ENCODE measurements at places on chromosomes 3 and 15.

- no peak for DNase-seq
These were observed 39.5 kb downstream of the TMEM40 start for GRCh38 chr3:12719541-12719940.

DNA sequence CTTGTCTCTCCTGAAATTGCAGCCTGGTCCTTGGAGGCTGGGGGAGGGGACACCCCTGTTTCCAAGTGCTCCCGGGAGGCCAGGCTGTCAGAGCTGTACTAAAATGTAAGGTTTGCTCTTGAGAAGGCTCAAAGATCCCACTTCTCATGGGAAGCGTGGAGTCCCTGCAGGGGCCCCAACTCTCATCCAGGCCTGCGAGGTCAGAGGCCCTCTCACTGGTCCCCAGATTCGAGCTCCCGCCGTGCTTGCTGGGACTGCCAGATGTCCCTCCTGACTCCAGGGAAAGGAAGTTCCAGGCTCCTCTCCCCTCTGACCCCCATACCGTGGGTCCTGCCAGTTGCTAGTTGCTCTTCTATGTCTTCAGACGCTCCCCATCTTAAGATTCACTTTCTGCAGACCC, 14.5 kb upstream of the ANPEP start:
- no peak for DNase-seq

DNA sequence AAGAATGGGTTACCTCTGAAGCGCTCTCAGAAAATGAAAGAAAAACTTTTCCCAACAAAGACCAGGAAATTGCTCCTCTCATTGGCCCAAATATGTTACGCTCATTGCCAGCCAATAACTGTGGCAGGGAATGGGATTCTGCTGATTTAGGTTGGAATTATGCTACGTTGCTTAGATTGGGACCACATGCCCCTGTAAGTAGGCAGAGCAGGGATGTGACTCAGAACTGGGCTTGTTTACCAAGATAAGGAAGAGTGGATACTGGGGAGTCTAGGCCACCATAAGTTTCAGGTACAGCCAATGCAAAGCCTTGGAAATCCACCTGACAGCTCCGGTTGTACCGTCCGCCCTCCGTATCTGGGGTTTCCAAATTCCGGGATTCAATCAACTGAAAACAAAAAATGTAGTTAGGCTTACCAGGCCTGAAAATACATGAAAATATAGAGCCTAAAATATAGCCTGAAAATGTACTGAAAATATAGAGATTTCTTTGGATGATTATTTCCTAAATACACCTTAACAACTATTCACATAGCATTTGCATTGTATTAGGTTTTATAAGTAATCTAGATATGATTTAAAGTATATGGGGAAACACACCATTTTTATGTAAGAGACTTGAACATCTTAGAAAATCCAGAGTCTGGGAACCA, 1.5 kb upstream of the TCF12 start:
- no peak for DNase-seq

DNA sequence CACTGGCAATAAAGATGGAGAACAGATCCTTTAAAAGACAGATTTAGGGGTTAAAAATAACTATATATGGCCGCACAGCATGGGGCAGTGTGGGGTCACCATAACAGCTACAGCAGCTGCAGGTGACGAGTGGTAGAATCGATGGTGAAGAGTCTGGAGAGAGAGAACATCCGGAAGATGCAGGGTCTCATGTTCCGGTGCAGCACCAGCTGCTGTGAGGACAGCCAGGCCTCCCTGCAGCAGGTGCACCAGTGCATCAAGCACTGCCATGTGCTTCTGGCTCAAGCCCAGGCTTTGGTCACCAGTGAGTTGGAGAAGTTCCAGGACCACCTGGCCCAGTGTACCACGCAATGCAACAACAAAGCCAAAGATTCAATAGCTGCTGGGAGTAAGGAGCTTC, 93.7 kb upstream of the IMPG2 start:
- DNase-seq, result no peak

- DNase-seq, result no peak
These were observed 11.6 kb downstream of the ZXDC start for GRCh38 chr3:126464093-126464492.

- DNase-seq, result no peak
These were observed 99.3 kb downstream of the LRRK1 start for GRCh38 chr15:101018450-101018849.

DNA sequence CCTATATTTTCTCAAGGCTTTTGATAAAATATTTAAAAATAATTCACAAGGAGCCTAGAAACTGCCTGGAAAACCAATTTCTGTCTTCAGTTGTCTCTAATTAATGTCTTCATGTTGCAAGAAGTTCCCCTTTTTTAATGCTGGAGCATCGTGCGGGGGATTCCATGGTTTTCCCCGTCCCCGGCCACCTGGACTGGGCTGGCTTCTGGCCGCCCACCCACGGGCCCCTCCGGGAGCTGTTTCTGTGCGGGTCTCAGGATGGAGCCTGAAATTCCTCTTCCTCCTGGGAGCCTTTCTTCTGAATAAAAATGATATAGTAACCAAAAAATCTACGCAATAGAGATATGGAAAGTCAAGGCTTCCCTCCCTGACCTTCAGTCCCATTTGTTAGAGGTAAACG, 8.1 kb upstream of the LRRK1 start:
- DNase-seq, result no peak

- DNase-seq, result no peak
These were observed 2.0 kb upstream of the TMED3 start for GRCh38 chr15:79308874-79309273.

DNA sequence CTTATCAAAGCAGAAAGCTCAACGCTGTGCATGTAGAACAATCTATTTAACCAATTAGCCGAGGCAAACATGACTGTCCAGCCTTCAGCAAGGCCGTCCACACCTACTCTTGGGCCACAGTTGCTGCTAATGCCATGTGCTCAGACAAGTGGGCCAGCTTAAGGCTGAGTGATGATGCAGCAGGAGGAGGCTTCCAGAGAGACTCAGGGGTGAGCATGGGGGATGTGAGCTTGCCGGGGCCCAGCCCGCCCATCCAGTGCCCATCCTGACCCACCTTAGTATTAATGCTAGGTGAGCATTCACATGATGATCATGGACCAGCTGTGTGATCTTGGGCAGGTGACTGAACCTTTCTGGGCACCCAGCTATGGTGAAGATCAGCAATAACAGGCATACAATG, 150.1 kb downstream of the TPRA1 start:
- DNase-seq, result no peak

GRCh38 chr3:189597918-189598317, 33.3 kb upstream of the TP63 start:
- DNase-seq, result no peak

- DNase-seq, result no peak
These were observed 7.0 kb downstream of the CHST14 start for GRCh38 chr15:40477642-40478327.

DNA sequence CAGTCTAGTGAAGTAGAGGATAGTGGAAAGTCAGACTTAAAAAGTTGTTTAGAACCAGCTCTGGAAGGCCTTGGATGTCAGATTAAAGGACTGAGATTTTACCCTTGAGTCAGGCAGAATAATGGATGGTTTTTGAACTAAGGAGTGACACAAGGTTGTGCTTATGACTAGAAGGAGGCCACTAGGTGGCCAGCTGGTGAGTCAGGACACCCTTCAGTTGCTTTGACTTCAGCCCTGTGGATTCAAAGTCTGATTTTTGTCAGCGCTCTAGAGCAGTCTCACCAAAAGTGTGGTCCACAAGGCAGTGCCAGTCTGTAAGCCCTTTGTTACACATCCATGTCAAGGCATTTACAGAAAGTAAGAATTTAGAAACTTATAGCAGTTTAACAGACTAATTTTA, 3.8 kb upstream of the GABPB1 start:
- peak; percentile 19 for DNase-seq

GRCh38 chr15:50698101-50698500, 11.5 kb upstream of the TRPM7 start:
- no peak for DNase-seq

DNA sequence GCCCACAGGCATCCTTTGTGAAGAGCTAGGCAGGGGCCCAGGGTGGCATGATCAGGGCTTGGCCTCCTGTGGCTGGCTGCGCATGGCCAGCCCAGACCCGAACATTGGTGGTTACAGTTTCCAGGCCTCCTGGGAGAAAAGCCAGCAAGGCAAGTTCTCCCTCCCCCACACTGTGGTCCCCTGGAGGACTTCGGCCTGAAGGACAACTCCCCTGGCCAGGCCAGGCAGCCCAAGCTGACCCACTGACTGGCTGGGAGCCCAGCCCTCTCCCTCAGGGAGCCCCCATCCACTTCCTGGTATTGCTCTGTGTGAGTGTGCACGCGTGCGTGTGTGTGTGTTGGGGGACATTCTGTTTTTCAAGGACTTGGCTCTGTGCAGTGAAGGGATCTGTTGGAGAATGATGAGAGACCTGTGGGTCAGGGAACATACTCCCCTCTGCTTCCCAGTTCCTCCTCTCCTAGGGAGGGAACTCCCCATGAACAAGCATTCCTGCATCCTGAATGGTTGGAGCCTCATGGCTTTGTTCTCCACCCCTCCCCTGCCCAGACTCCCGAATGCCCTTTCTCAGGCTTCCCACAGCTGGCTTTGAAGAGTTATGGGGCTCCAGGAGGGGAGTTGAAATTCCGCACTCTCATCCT, 29.5 kb downstream of the CORO2B start:
- DNase-seq, result no peak

DNA sequence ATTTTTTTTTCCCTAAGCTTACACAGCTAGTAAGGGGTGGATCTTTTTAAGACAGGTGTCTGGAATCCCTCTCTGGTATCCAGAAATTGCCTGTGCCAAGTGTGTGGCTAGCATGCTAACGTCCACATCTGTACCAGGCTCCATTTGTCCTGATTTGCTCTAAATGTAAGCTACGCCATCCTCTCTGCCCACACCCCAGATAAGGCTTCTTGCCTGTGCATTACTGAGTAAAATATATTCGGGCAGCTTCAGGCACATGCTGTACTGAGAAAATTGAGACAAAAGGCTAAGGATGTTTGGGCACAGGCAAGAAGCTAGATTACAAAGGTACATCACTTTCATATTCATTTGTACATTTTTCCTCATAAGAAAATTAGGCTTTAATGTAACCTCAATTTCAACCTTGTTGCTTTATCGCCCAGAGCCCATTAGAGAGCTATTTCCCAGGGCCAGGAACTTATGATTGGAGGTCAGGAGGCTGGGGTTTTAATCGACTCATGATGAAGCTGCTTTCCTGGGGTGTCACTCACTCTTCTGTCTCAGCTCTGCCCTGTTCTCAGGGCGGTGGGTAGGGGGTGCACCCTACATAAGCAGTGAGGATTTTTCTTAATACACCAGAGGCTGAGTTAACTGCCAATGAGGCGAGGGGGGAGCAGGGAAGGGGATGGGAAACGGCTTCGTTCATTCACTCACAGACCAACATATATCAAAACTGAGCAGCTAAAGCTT, 106.3 kb downstream of the RORA start:
- DNase-seq, result no peak

DNA sequence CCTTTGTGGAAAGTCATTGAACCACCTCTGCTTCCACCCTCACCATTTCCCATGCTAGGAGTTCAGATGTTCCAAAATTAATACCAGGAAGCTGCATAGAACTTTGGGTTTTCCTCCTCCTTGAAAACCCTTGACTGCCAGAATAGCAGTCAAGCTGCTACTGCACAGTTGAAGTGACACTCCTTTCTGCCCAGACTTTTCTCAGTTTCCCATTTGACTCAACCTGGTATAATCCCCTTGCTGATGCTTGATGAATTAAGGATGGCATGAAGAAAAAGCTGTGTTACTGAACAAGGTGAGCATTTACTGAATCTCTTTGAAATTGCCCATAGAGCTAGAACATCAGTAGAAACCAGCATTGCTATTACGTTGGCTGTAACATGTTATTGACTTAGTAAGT, 286.0 kb downstream of the EDEM1 start:
- DNase-seq, result no peak
